ENCODE measurements at places on chromosomes 4 and X.

- DNase-seq = peak; percentile 90
Observed at GRCh38 chr4:172998527-172999469, 169.8 kb upstream of the GALNT7 start.

GRCh38 chr4:37424753-37425152, 180.2 kb downstream of the NWD2 start:
- DNase-seq = no peak

GRCh38 chr4:118752551-118752950, 67.4 kb downstream of the METTL14 start:
- no peak for DNase-seq

GRCh38 chrX:125998432-125998831, 167.7 kb downstream of the DCAF12L2 start:
- DNase-seq = no peak

DNA sequence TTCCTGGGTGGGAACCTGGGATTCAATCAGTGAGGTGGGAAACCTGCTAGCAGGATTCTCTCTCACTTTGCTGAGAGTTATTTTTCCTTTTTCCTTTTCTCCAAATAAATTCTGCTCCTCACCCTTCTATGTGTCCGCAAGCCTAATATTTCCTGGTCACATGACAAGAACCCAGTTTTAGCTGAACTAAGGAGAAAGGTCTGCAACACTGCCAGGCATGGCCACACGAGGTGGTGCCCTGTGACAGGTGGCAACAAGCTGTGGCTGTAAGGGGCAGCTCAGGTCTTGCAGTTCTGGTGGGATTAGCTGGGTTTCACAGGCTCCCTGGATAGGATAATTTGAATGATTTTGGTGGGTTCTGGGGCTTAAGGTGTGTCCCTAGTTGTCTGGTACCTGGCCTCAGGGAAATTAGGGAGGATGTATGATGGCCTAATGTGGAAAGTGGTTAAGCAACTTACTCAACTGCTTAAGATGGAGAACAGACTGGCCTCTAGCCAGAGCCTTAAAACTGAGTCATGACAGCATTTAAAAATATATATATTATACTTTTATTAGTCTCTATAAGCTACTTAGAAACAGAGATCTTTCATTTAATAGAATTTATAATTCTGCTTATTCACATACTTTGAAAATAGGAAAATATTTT, 215.0 kb downstream of the IL15 start:
- DNase-seq = no peak

- DNase-seq = no peak
Observed at GRCh38 chr4:41545238-41545637, 7.3 kb downstream of the LIMCH1 start.

- no peak for DNase-seq
Observed at GRCh38 chr4:54227256-54228055, 1.6 kb upstream of the PDGFRA start.

DNA sequence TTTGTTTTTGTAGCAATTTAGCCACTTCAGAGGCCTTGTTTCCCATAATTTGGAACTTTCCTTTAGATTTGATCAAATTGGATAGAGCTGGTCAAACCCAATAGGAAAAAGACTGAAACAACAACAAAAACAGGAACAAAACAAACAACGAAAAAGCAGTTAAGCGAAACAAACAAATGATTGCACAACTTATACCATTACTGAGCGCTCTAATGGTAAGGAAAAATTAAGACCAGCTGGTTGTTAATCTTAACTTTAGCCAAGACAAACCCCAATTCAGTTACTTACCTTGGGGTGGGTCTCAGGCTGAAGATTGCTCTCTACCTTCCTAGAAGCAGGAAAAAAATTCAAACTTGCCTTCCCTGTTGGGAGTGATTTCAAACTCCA, 38.3 kb downstream of the SPCS3 start:
- DNase-seq = no peak

- DNase-seq = peak; percentile 1
Observed at GRCh38 chr4:155972098-155972497, 18.4 kb upstream of the CTSO start.
